ENCODE measurements at places on chromosomes 1 and 21.

- DNase-seq, result no peak
Measured at GRCh38 chr1:35448344-35448801, 108.8 kb downstream of the KIAA0319L start.

DNA sequence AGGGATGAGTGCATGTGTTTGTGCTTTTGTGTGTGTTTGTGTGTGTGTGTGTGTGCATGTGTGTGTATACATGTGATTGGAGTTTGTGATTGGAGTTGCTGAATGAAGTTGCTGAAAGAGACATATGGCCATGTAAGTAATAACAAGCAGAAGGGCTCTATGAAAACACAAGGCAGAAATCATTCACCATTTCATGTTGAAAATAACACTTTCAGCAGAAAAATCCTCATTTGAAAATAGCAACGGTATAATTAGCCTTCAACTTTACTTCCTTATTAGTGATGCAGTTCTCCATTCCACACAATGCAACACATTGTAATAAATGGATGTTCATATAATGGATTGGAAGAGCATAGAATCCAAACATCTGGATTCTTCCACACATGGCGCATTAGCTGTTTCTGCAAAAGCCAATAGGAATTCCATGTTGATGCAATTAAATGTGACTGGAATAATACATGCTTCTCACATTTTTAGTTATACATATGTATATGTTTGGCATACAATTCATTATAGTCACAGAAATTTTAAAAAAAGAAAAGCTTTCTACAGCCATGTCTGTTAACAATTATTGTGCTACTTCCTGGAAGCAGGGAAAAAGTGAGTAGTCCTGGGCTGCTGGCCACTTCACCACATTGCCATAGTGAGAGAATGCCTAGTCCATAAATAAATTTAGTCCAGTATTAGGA is 538.0 kb downstream of the LTN1 start:
- no peak for DNase-seq

DNA sequence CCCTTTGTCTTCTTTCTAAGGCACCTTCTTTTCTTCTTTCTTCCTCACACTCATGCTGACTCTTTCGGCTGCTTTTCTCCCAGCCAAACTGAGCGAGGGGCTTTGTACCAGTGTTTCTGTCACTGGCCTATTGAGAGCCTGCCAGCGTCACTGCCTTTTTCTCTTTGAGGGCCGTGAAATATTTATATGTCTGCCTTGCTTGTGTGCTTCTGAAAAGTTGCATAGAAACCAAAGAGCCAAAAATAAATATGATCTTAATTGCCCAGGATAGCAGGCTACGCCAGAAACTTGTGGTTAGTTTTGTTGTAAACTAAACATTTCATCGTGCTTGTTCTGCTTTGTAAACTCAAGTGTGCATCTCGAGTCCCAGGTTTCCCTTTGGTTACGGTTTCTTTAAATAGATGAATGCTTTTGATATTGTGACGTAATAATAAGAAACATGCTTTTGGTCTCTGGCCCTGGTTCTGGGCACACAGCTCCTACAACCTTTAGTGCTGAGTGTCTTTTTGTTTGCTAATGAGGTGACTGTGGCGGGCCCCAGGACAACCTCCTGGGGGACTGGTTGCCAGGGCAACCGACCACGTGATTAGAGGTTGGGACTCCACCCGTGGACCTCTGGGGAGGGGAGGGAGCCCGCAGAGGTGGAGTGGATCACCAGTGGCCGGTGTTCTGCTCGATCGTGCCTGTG is 10.8 kb downstream of the SLC37A1 start:
- no peak for DNase-seq

DNA sequence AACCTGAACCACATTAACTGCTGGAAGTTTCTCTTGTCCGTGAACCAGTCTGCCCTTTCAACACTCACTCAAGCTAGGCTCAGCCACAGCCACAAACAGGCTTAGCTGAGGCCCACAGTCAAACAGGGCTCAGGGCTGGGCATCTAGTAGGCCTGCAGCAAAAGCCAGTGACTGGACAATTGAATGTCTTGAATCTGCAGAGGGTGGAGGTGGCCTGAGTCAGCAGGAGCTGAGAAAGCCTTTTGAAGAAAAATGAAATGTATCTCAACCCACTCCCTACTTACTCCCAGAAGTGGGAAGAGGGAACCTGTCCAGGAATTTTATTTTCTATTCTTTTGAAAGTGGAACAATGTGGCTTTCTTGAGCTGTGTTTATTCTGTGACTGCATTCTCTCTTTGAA is 95.4 kb downstream of the PTPRU start:
- DNase-seq, result no peak

- no peak for DNase-seq
Measured at GRCh38 chr1:209106237-209106741, 477.2 kb upstream of the CAMK1G start.

DNA sequence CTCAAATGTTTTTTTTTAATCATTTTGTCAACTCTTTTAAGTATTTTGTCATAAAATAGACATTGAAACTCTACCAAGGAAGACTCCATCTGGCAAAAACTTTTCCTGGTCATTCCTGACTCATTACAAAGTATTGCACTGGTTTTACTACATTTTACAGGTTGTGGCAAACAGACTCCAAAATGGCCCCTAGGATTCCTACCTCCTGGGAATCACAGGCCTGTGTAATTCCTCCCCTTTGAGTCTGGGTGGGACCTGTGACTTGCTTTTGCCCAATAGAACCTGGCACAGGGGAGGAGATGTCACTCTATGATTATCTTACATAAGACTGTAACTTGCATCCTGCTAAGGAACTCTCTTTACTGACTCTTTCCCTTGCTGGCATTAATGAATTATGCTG is 123.6 kb upstream of the KCNJ6 start:
- no peak for DNase-seq

DNA sequence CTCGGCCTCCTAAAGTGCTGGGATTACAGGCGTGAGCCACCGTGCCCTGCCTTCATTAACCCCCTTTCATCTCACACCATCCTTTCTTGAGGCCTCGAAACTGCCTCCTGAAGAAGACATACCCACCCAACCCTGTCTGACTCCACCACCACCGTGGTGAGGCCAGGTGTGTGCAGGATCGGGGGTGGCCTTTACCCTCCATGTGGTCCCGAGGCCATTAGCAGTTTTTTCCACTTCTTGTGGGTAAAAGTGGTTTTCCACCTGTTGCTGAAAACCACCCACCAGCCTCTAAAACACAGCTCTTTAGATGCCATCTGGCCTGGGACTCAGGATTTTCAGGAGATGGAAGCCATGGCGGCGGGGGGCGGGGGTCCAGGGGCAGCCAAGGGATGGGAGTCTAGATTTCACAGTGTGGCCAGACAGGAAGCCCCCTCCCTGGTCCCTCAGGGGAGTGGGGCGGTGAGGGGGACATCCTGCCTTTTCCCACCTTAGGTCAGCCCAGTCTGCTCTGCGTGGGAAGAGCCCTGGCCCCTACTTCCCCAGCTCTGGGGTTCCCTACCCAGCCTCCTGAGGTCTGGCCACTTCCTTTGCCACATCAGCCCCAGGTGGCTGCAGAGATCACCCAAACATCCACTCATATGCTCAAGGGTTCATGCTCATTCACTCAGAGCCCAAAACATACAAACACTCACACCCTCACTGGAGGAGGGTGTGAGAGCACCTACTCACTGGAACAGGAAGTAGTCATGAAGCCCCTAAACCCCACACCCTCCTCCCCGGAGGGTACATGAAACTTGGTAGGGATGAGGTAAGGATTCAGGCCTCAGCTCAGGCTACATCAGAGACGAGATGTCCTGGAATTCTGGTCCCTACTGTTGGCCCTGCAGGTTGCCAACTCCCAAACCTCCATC is 2.3 kb downstream of the FGR start:
- no peak for DNase-seq

- no peak for DNase-seq
Measured at GRCh38 chr1:77015748-77016341, 148.6 kb downstream of the ST6GALNAC5 start.

- DNase-seq, result no peak
Measured at GRCh38 chr21:38500073-38500472, 1.8 kb upstream of the ERG start.

GRCh38 chr21:43983860-43984420 is 28.2 kb upstream of the TRAPPC10 start:
- no peak for DNase-seq

DNA sequence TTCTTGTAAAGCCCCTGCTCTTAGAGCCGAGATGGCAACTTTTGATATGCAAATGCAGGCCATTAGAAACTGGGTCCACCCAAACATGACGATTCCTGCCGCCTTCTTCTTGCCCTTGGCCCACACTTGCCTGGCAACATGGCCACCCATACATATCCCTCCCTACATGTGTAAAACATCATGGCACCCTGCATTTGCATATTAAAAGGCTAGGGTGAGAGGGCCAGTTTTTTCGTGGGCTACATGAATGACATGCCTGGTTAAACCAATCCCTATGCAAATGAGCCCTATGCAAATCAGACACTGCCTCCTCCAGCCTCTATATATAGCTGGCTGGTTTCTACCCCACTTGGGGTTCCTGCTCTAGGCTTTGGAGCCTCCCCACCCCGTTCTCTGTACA is 18.8 kb downstream of the PLA2G2A start:
- DNase-seq, result no peak

- peak; percentile 60 for DNase-seq
Measured at GRCh38 chr21:33894736-33895288, 20.8 kb downstream of the ATP5PO start.

- DNase-seq, result no peak
Measured at GRCh38 chr1:201499795-201500669, 6.9 kb downstream of the CSRP1 start.

Measured in GM12891 (cell line).